Stimulated activated CD4-positive, alpha-beta T cell treated with anti-CD3 and anti-CD28 coated beads, Interleukin-4, amount 100 ng/mL, for 4 hours (primary cell): ENCODE measurements at places on chromosomes 6 and 20.

- no peak for DNase-seq
These were observed 20.9 kb downstream of the LMBRD1 start for GRCh38 chr6:69775941-69776340.

DNA sequence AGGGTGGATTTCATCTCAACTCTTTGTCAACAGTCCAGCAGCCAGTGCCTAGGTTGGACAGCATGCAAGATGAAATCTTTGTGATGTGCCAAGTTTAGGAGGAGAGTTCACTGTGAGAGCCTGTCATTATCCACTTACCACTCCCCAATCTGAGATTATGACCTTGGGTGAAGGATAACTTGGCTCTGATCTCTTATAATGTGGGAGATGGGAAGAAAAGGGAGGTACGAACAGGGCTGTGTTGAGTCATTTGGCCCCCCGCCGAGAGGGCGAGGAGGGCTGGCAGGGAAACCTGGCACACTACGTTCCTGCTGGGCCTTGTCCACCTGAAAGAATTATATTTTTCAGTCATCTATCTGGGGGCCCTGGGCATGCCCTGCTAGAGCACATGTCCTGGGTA is 35.8 kb downstream of the LAMA4 start:
- DNase-seq, result no peak

- DNase-seq, result no peak
These were observed 93.6 kb upstream of the ADGRF1 start for GRCh38 chr6:47135772-47136171.

- DNase-seq, result no peak
These were observed 28.5 kb upstream of the CITED2 start for GRCh38 chr6:139402876-139403386.

DNA sequence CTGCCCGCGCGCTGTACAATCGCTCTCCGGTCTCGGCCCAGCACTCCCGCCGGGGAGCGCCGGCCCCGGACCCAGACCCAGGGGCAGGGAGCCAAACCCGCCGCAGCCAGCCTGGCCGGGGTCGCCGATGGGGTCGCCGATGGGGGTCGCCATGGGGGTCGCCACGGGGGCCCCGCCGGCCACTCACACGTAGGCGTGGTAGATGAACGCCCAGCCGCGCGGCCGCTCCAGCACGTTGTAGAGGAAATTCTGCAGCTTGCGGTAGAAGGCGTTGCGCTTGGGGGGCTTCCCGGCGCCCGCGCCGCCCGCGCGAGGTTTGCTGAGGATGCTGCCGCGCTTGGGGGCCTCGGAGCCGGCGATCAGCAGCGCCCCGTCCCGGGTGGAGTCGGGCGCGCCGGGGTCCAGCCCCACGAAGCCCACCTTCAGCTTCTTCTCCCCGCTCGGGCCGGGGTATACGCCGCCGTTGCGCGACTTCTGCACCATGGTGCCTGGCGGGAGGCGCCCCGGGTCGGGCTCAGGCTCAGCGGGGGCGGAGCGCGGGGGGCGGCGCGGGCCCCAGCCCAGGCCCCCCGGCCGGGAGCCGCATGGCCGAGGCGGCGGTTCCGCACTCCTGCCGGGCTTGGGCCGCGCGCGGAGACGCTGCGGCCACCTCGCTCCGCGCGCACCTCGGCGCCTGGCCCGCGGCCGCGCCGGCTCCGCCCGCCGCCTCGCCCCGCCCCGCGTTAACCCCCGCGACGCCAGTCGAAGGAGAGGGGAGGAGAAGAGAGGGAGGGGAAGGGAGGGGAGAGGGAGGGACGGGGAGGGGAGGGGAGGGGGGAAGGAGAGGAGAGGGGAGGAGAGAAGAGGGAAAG is at the start of gene KCNQ2:
Gene KCNQ2 (minus strand): TSS at position 675 of the 851 bp plus-strand sequence. CDS start 192 bp downstream, at position 483.
- DNase-seq, result no peak

- DNase-seq, result no peak
These were observed 307.9 kb upstream of the POU3F2 start for GRCh38 chr6:98526465-98526864.
